ENCODE measurements at places on chromosomes 13 and 19.

DNA sequence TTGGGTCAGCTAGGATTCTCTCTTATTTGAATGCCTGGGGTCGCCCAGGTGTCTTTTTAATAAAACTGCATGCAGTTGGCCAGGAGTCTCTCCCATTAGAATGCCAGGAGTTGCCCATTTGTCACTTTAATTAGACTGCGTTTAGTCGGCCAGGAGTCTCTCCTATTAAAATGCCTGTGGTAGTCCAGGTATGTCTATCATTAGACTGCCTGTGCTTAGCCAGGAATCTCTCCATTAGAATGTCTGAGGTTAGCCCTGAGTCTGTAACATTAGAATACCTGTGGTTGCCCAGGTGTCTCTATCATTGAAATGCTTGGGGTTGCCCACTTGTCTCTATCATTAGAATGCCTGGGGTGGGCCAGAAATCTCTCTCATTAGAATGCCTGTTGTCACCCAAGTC, 1470.9 kb downstream of the UQCRFS1 start:
- no peak for DNase-seq

DNA sequence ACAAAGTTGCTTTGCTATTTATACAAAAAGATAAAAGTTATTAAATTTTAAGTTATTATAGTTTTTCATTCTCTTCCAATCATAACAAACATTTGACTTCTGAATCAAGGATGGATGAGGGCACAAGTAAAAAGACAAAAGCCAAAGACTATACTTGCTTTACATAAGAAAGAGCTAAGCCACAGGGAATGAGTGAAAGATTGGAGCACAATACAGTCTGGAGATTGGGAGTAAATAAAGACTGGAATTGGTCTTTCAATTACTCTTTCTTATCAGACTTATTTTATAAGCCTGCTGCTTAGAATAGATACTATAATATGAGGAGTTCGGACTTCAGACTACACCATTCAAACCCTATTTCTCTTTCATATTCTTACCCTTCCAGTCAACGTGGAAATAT, 1874.1 kb upstream of the PRR20A start:
- no peak for DNase-seq

DNA sequence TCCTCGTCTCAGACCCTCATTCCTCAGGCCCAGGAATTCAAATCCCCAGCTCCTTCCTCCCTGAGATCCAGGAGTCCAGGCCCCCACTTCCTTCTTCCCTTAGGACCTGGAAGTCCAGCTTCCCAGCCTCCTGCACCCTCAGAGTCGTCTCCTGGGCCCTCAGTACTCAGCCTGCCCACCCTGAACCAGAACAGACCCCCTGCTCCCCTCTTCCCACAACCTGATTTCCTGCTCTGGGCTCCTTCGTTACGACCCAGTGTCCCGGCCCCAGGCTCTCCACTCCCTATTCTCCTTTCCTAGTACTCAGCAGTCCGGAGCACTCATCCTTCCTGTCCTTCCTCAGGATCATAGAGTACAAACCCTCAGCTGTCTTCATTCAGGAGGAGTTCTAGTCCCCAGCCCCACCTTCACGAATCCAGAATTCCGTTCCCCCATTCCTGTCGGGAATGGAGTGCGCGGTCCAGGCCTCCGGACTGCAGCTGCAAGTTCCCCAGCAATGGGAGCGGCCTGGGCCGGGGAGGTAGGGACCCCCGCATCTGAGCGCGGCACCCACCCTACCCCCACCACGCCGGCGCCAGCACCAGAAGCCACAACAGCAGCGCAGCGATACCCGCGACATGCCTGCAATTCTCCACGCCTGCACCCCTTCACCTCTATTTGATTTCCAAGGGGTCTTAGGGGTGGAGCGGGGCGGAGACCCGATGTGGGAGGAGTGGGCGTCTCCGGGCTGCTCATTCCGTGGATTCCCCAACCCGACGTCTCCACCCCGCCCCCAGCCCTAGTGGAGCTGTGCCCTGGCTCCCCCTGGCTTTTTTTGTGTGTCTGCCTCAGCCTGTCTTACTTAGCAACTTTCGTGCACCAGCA, 12.7 kb downstream of the EGLN2 start:
- DNase-seq: no peak

- DNase-seq: no peak
These were observed 16.2 kb downstream of the MCF2L start for GRCh38 chr13:112984954-112985802.

DNA sequence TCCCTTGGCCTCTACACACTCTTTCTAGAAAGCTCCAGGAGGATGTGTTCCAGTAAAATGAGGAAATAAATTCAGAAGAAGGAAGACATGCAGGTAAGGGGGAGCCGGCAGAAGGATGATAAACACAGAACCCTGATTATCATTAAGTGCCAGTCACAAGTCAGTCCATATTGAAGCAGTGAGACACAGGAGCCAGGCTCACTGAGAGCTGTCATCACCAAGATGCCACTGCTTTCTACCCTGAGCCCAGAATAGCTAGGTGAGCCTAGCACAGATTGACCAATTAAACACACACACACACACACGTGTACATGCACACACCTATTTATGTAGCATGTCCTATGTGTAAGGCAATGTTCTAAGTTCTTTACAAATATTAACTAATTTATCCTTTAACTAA, 211.4 kb upstream of the IPO5 start:
- no peak for DNase-seq

- DNase-seq: peak; percentile 25
These were observed 42.1 kb downstream of the NAA16 start for GRCh38 chr13:41352935-41353840.

DNA sequence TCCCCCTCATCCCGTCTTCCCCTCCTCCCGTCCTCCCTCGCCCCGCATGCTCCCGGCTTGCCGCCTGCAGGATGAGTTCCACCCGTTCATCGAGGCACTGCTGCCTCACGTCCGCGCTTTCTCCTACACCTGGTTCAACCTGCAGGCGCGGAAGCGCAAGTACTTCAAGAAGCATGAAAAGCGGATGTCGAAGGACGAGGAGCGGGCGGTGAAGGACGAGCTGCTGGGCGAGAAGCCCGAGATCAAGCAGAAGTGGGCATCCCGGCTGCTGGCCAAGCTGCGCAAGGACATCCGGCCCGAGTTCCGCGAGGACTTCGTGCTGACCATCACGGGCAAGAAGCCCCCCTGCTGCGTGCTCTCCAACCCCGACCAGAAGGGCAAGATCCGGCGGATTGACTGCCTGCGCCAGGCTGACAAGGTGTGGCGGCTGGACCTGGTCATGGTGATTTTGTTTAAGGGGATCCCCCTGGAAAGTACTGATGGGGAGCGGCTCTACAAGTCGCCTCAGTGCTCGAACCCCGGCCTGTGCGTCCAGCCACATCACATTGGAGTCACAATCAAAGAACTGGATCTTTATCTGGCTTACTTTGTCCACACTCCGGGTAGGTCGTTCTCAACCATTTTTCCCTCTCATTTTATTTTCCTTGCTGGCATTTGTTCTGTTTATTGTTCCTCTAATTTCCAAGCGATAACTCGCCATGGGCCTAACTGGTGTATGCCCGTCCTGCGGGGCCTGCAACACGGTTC, 29.8 kb downstream of the NFIX start:
- DNase-seq: peak; percentile 76

DNA sequence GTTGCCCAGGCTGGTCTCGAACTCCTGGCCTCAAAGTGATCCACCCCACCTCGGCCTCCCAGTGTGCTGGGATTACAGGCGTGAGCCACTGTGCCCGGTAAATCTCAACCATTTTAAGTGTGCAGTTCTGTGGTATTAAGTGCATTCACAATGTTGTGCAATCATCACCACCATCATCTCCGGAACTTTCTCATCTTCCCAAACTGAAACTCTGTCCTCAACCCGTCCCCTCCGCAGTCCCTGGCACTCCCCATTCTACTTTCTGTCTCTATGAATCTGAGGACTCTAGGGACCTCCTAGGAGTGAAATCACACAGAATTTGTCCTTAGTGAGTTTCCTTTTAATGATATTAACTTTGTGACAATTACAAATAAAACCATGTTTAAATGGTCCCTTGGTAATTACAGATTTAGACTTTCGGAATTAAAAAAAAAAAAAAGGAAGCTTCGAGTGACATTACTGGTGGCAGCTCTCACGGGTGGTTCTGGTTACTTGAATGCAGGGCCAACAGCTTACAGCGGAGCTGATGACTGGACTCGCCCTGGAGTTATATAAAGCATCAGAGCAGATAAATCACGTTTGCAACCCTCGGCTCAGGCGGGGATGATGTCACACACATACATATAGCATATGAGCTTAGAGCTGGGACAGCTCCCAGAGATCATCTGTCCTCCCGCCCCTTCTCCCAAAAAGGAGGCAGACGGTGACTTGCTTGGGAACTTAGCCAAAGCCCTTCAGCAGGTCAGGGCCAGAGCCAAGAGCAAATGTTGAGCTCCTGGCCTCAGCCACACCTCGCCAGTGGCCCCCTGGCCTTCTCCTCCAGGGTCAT, 89.8 kb downstream of the ZNF557 start:
- DNase-seq: peak; percentile 47

- DNase-seq: peak; percentile 0
These were observed 122.3 kb downstream of the ZDHHC20 start for GRCh38 chr13:21336609-21337349.

GRCh38 chr19:35293363-35293739, 1.4 kb downstream of the MAG start:
- no peak for DNase-seq

GRCh38 chr13:43303033-43303729, 279.8 kb downstream of the DNAJC15 start:
- peak; percentile 62 for DNase-seq

DNA sequence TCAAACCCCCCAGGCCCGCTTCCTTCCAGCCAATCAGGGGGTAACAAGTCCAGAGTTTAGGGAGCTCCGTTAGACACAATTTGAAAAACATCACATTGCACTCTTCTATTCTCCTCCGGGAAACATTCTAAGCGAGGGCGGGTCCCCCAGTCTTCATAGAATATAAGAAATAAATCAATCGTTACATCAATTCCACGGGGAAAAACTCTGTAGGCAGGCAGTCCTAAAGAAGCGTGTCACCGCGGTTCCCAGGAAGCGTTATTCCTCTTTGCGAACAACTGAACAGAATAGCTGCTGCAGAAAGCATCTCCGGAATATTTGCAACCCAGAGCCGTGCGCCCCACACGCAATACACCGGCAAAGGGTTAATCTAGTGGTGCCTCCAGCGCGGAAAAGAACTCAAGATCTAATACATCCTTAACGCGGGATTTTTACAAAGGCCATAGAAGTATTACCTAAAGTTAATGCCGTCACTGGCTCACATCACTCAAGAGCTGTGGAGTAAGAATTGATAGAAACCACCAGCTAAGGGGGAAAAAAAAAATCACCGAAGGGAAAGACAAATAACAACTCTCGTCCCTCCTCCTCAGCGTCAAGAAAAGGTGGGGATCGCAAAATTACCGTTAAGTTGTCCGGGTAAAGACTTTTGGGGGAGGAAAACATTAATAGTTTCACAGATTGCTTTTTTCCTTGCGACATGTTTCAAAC, 65.1 kb downstream of the KCNRG start:
- peak; percentile 64 for DNase-seq

DNA sequence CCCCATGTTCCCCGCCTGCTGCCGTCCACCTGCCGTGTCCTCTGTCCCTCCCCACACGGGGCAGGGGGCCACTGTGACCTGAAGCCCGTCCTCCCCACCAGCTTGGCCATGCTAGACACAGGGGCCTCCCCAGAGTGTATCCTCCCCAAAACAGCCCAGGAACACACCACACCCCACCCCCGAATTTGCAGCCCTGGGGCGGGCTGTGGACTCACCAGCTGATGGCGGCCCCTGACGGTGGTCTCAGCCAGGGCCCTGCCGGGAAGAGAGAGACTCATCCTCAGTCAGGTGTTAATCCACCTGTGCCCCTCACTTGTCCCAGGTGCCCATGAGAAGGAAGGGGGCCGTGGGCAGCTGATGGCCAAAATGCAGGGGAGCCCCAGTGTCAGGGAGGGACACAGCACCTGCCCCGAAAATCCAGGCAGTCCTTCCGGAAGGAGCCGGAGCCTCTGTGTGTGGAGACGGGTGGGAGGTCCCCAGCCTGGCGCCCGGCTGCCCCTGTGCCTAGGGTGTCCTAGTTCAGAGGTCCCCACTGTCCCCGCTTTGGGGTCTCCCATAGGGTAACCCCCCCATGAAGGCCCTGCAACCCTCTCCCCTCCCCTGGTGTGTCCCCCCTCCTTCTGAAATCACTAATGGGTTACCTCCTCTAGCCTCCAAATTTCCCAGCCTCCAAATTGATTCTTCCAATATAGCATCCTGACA, 39.3 kb upstream of the TCF3 start:
- no peak for DNase-seq

DNA sequence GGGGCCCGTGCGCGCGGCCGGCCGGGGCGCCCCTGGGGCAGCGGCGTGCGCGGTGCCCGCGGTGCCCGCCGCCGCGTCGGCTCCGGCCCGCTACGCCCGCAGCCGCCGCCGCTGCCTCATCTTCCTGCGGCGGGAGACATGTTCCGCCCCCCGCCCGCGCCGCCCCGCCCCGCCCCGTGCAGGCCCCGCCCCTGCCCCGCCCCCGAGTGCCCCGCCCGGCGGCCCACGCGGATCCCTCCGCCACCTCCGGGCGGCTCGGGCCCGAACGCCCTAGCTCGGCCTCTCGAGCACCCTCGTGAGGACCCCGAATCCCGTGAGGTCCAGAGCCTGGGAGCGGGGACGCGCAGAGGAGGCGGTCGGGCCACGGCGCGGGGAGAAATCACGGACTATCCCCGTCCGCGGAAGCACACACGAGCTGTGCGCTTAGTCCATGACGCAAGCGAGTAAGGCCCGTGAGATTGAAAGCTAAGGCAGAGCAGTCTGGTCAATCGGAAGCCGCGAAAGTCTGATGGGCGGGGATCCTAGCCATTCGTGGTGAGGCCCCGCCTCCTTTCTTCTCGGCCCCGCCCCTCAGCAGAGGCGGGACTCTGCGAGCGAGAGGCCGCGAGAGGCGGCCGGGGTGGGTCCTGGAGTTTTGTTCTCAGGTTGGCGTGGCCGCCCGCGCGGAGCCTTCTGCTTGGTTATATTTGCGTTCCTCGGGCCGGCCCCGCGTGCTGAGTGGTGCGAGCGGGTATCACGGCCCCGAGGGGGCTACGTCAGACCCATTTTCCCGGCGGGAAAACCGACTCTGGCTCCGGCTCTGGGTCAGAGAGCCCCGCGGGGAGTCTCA, at the start of gene TCF3:
TCF3 (minus strand) TSS at position 145 of the 829 bp plus-strand sequence. CDS start 2,367 bp downstream, outside the sequence.
- peak; percentile 95 for DNase-seq

DNA sequence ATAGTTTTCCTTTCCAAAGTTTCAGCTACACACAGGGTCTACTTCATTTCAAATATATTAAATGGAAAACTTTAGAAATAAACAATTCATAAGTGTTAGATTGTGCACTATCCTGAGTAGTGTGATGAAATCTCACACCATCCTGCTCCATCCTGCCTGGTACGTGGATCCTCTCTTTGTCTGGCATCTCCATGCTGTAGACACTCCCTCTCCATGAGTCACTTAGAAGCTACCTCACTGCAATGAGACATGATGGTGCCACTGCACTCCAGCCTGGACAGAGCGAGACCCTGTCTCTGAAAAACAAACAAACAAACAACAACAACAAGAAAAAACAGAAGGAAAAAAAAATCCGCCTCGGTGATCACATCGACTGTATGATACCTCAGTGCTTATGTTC, 191.8 kb downstream of the PCCA start:
- no peak for DNase-seq

DNA sequence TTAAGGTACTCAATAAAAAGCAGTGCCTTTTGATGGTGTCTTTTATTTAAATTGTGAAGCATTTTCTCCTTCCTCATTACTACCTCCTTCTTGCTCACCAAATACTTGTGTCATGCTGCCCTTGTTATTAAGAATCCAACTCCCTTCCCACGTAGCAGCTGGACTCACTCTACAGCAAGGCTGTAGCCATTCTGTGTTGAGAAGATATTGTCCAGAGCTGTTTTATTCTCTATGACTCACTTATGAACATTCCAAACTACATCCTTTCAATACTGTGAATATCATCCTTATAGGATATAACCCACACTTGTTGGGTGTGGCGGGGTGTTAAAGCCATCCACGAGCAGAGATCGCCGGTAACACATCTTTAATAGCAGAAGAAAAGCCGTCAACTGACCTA, 1671.5 kb upstream of the SLC10A2 start:
- no peak for DNase-seq

All from DMS79 treated with DMSO at 0.1 percent for 48 hours (cell line).